ENCODE measurements at places on chromosomes 2 and 18.

GRCh38 chr2:28370354-28370753 is 22.3 kb upstream of the FOSL2 start:
- DNase-seq = no peak

DNA sequence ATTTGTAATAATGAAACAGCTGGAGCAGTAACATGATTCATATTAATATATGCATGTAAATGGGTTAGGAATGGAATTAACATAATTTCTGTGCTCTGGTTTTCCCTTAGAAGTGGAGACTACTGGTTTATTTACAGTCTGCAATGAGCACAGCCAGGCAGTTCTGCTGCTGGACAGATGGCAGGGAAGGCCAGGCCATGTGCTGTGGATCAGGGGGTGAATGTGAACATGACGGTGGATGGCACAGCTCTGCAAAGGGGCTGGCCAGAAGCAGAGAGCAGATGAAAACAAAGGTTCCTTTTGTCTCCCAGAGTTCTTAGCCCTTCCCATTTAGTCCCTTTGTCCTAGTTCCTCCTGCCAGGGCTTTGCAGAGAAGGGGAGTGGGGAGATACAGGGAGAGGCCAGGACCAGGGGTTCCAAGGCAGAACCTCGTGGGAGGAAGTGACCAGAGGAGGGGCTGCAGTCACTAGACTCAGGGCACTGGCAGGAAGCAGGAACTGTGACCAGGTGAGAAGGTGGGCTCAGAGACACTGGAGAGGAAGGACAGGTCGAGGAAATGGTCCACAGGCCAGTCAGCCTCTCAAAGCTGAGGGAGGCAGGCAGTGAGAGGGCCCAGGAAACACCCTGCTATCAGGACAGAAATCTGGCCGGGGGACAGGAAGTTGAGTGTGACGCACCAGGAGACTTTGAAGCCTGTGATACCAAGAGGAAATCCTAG is 112.9 kb upstream of the ATP8B1 start:
- DNase-seq = no peak

GRCh38 chr2:120745420-120746111 is 9.9 kb downstream of the GLI2 start:
- DNase-seq = no peak

DNA sequence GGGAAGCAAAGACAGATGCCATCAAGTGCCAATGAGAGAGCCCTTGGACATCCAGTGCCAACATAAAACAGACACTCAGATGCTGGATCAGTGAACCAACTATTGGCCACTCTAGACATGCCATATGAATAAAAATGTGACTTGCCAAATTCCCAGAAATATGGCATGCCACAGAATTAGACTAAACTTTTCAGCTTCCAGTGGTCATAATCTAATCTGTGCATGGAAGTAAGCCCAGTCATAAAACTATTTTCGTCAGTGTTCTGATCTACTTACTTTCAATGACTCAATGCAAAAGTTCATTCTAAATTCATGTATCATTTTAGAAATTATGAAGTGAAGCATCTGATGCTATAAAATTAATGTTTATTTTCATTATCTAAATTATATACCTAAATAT is 1506.2 kb upstream of the NXPH2 start:
- no peak for DNase-seq

- DNase-seq = peak; percentile 84
These were observed 445 bp downstream of the PRPF40A start for GRCh38 chr2:152716805-152717227.

DNA sequence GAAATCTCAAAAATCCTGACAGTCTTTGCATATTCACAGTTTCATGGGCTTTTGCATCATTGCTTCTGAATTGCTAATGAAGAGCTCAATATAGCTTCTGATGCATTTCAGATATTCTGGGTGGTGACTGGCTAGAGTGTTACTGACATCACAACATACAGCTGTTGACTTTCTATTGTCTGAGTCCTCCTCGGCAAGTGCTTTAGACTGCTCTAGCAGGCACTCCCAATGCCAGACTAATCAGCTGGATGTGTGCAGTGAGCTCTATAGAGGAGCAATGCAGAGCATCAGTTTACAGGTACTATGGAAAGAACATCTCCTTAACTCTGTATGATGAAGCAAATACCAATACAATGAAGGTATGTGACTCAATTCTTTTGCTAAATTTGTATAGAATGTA is 54.9 kb downstream of the R3HDM1 start:
- DNase-seq = no peak

Data from spleen (tissue), 13 donors.